WTC11 (cell line): ENCODE measurements at places on chromosomes 4 and X. TPM values are rescaled to one million over a fixed set of nuclear protein-coding genes. Genes with fewer than 3 reads are reported as not detected.
A peak's percentile ranks its signal among the peaks of the same experiment; 100 is the strongest.

DNA sequence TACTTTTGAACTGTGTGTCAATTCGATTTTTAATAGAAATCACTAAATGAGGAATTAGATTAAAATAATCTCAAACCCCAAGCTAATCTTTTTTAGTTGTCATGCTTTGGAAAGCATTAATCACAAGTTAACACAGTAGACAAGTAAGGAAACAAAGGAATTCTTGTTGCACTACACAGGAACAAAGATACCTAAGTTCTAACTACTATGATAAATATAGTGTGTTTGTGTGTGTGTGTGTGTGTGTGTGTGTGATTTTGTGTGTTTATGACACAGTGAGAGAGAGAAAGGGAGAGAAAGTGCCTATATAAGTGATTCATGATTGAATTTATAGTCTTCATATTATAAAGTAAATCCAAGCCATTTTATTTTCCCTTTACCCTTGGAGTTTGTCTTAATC, 931.4 kb downstream of the PCDH7 start:
- no peak overlapping the region for H3K4me3 ChIP-seq
- H3K27me3 ChIP-seq = no peaks in the 10 kb centered on the region
- H3K36me3 ChIP-seq = no peaks in the 10 kb centered on the region
- DNase-seq = no peak
- no peak overlapping the region for H3K27ac ChIP-seq

DNA sequence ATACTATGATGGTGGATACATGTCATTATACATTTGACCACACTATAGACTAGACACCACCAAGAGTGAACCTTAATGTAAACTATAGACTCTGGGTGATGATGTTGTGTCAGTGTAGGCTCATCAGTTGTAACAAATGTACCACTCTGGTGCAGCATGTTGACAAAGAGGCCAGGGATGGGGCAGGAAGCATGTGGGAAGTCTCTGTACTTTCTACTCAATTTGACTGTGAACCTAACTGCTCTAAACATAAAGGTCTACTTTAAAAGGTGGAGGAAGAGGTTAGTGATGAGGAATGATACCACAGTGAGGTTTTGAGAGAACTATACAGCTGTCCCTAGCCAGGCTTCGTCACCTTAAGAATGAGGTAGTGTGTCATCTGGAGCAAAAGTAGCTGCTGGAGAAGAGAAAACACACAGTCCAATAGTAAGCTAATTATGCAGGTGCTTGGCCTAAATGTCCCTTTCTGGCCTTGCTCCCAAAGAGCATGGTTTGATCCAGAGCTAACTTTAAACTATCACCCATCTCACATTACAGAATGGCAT, 38.4 kb downstream of the GRSF1 start:
- H3K4me3 ChIP-seq = no peak overlapping the region
- peaks cover 11% of the 10 kb centered on the region for H3K36me3 ChIP-seq
- no peak overlapping the region for H3K27ac ChIP-seq
- H3K4me1 ChIP-seq = peaks cover 5% of the 10 kb centered on the region
- H3K27me3 ChIP-seq = no peaks in the 10 kb centered on the region
- DNase-seq = no peak

- H3K27ac ChIP-seq = no peak overlapping the region
- no peaks in the 10 kb centered on the region for H3K4me1 ChIP-seq
- DNase-seq = no peak
- no peak overlapping the region for H3K4me3 ChIP-seq
- peaks cover 81% of the 10 kb centered on the region for H3K27me3 ChIP-seq
Observed at GRCh38 chr4:823761-824460, 2.0 kb downstream of the CPLX1 start.

Gene CENPC
- total RNA-seq = 17.7 to 20.3 TPM (median 19.1 TPM) in 3 replicates

DNA sequence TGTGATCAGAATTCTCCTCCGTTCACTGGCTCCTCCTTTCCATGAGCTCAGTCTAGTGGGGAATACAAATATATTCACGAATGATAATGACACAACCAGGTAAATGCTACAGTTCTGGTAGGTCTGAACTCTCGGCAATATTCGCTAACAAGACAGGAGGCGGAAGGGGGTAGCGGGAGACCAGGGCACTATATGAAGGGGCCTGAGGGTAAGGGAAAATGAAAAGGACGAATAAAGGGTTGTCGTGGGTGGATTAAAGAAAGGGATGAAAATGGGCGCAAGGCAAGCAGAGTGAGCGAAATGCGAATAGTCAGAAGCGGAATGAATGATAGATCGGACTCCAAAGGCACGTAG, 743 bp downstream of the NKAP start:
- peak overlapping the region; percentile 97 for H3K4me3 ChIP-seq
- H3K27ac ChIP-seq = peak overlapping the region; percentile 97
- H3K36me3 ChIP-seq = peaks cover under 1% of the 10 kb centered on the region; the same call in 1 of the 2 replicates
- no peak for DNase-seq

DNA sequence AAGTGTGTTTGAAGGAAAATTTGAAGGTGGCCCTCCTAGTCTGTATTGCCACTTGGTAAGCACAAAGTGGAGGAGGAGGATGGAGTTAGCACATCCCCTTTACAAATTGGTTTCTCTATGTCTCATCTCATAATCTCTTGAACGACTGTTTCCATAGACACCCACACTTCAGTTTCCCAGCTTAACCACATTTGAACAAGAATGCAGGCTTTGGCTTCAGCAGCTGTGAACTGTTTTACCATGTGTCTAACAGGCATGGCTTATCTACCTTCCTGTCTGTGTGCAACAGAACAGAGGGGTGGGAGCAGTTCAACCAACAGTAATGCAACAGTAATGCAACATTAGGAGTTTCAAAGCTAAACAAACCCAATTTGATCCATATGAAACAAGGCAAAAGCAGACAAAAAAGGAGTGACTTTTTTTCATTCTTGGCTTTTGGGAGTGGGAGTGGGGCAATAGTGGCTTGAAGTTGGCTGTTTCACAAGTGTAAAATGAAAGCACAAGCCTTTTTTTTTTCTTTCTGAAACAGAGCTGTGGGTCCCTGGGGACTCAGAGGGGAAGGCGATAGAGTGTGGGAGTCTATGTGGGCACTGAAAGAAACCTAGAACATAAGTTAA, 108.0 kb downstream of the ITM2A start:
- no peaks in the 10 kb centered on the region for H3K4me1 ChIP-seq
- H3K27ac ChIP-seq = no peak overlapping the region
- no peaks in the 10 kb centered on the region for H3K27me3 ChIP-seq
- H3K4me3 ChIP-seq = no peak overlapping the region
- no peak for DNase-seq

- H3K27me3 ChIP-seq = peaks cover 5% of the 10 kb centered on the region; the same call in 1 of the 2 replicates
- no peak overlapping the region for H3K4me3 ChIP-seq
- H3K4me1 ChIP-seq = peaks cover 15% of the 10 kb centered on the region
- no peak for DNase-seq
- no peaks in the 10 kb centered on the region for H3K36me3 ChIP-seq
Observed at GRCh38 chr4:182018691-182019090, 224.5 kb upstream of the TENM3 start.

- no peak overlapping the region for H3K27ac ChIP-seq
- H3K4me1 ChIP-seq = peaks cover 33% of the 10 kb centered on the region
- peak overlapping the region; percentile 34; the same call in 1 of the 2 replicates for H3K4me3 ChIP-seq
- no peak for DNase-seq
- no peaks in the 10 kb centered on the region for H3K36me3 ChIP-seq
Observed at GRCh38 chr4:8859550-8860095, 12.0 kb downstream of the HMX1 start.

- H3K4me3 ChIP-seq = no peak overlapping the region
- no peaks in the 10 kb centered on the region for H3K27me3 ChIP-seq
- H3K4me1 ChIP-seq = no peaks in the 10 kb centered on the region
- peaks cover 7% of the 10 kb centered on the region for H3K36me3 ChIP-seq
- H3K27ac ChIP-seq = no peak overlapping the region
Observed at GRCh38 chrX:49019599-49020249, 17.7 kb upstream of the GRIPAP1 start.

GRCh38 chr4:185219551-185220344, 10.3 kb downstream of the SNX25 start:
- no peak for DNase-seq
- H3K27me3 ChIP-seq = no peaks in the 10 kb centered on the region
- H3K4me1 ChIP-seq = peaks cover 34% of the 10 kb centered on the region

DNA sequence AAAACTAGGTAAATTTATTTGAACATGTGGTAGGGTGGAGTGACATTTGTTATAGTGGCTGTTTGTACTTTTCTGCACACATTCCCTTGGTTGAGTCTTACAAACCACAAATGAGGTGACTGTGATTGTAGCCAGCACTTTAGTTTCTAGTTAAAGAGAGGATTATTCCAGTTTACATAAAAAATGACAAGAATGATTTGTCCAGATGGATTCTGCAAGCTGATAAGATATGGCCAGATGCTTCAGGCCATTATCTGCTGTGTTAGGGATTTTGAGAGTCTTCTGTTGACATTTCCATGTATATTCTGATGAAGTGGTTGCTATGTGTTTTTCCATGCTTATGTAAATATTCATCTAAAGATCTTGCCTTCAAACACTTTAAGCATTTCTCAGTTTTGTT, 31.0 kb upstream of the PDE5A start:
- no peak overlapping the region for H3K27ac ChIP-seq
- DNase-seq = no peak
- H3K4me1 ChIP-seq = no peaks in the 10 kb centered on the region
- H3K36me3 ChIP-seq = no peaks in the 10 kb centered on the region
- no peak overlapping the region for H3K4me3 ChIP-seq

GRCh38 chr4:19983072-19983471, 268.6 kb upstream of the SLIT2 start:
- H3K27ac ChIP-seq = no peak overlapping the region

Gene SLC9B1
- 0.34 to 1.4 TPM (median 0.59 TPM) in 3 replicates for total RNA-seq

Gene TKTL2
- total RNA-seq = not detected in 3 replicates

- H3K4me1 ChIP-seq = no peaks in the 10 kb centered on the region
- no peak overlapping the region for H3K27ac ChIP-seq
- no peaks in the 10 kb centered on the region; the same call in 1 of the 2 replicates for H3K27me3 ChIP-seq
- no peak for DNase-seq
- H3K36me3 ChIP-seq = no peaks in the 10 kb centered on the region
Observed at GRCh38 chr4:53974561-53974960, 89.8 kb downstream of the CHIC2 start.

DNA sequence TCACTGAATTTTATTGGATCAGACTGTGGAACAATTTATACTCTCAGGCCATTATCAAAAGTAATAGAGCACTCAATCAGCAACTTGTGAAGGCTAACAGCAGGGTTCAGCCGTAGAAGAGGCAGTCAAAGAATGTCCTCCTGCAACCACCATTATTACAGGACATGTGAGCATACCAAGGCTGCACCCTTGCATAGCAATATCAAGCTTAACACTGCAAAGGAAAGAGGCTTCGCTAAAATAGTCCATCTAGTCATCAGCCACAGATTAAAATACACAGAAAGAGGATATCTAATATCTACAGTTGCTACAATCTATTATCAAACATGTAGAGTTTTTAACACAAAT, 42.9 kb upstream of the TMPRSS11B start:
- no peak for DNase-seq
- H3K36me3 ChIP-seq = peaks cover 15% of the 10 kb centered on the region
- peaks cover 21% of the 10 kb centered on the region for H3K4me1 ChIP-seq

DNA sequence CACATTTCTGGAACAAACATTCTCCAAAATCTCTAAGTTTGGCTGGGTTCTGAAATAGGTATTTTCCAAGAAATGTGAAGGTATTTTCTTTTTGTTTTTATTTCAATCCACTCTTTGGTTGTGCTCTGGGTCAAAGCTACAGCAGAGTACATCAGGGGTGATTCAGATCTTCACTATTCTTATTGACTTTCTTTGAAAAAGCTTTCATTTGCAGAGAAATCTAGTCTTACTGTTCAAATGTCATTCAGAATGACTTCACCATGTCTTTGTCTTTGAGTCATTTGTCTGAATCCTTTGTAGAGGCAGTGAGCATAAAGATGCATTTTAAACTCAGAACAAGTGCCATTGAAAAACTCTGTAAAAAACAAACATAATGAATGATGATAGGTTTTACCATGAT, 547.2 kb upstream of the ADGRL3 start:
- peaks cover 8% of the 10 kb centered on the region for H3K4me1 ChIP-seq
- no peak for DNase-seq

- H3K27me3 ChIP-seq = no peaks in the 10 kb centered on the region
- no peaks in the 10 kb centered on the region for H3K36me3 ChIP-seq
- H3K27ac ChIP-seq = no peak overlapping the region
- no peak overlapping the region for H3K4me3 ChIP-seq
Observed at GRCh38 chrX:140661643-140662042, 47.9 kb upstream of the LINC00632 start.

Gene SLITRK4
- total RNA-seq = not detected in 3 replicates

Gene TRIM75
- total RNA-seq = not detected in 3 replicates

DNA sequence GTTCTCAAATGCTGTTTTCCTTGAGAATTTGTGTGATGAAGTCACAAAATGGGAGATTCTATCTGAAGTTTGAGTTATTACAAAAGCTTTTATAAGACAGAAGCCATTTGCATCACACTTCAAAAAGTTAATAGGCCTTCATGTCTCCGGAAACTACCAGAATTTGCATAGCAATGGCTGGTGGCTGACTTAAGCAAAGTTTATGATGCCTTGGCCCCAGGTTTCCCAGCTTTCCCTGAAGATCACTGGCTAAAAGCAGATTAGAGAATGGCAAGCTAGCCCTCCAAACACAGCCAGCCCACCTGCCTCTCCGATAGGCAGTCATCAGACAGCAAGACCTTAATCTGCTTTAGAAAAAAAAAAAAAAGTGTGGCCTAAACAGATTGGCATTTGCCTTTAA, 197.8 kb downstream of the HS3ST1 start:
- H3K4me1 ChIP-seq = peaks cover 28% of the 10 kb centered on the region
- DNase-seq = no peak
- no peak overlapping the region for H3K27ac ChIP-seq

- H3K27me3 ChIP-seq = no peaks in the 10 kb centered on the region
- H3K27ac ChIP-seq = no peak overlapping the region
- H3K36me3 ChIP-seq = no peaks in the 10 kb centered on the region
- no peaks in the 10 kb centered on the region for H3K4me1 ChIP-seq
Observed at GRCh38 chr4:69748173-69748572, 12.2 kb downstream of the SULT1B1 start.

Gene FGFR3
- total RNA-seq = 18.2 to 19.9 TPM (median 19.7 TPM) in 3 replicates

- no peak overlapping the region for H3K4me3 ChIP-seq
- H3K27ac ChIP-seq = peak overlapping the region; percentile 95
- no peaks in the 10 kb centered on the region for H3K36me3 ChIP-seq
- H3K4me1 ChIP-seq = peaks cover 63% of the 10 kb centered on the region
- H3K27me3 ChIP-seq = peaks cover 3% of the 10 kb centered on the region; the same call in 1 of the 2 replicates
- no peak for DNase-seq
Observed at GRCh38 chr4:7202411-7202810, 10.1 kb downstream of the SORCS2 start.

DNA sequence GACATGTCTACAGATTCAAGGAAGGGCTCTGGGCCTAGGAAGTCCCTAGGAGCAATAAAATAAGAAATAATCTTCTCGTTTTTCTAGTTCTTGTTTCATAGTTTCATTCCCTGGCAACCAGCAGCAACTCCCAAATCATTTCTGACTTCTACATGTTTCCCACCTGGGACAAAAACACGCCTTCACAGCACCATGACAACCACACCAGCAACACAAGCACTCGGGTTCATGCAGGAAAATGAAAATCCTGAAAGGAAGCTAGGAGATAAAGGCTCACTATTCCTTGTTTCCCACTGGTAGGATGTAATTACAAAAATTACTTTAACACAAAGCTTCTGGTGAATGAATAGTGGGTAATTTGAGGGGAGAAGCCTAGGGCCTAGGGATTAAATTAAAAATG, 158.9 kb downstream of the ADAMTS3 start:
- no peak for DNase-seq
- no peaks in the 10 kb centered on the region for H3K27me3 ChIP-seq
- H3K4me1 ChIP-seq = peaks cover 4% of the 10 kb centered on the region; the same call in 1 of the 2 replicates
- no peaks in the 10 kb centered on the region for H3K36me3 ChIP-seq
- no peak overlapping the region for H3K4me3 ChIP-seq
